ENCODE measurements at places on chromosomes 2 and 18. TPM values are rescaled to one million over a fixed set of nuclear protein-coding genes. Genes with fewer than 3 reads are reported as not detected.

TUBA4B gene
- total RNA-seq, result not detected

SCN7A gene
- total RNA-seq, result 2.0 TPM

PKDCC gene
- 47.2 TPM for total RNA-seq

TRAPPC12 gene
- 201 TPM for total RNA-seq

RAMP1 gene
- 59.5 TPM for total RNA-seq

DCDC2C gene
- total RNA-seq, result not detected

ACTG2 gene
- total RNA-seq, result 1.5 TPM

ZNF638 gene
- 255 TPM for total RNA-seq

L3MBTL4 gene
- total RNA-seq, result 25.2 TPM

CCDC85A gene
- total RNA-seq, result 35.9 TPM

CABYR gene
- 8.5 TPM for total RNA-seq

NYAP2 gene
- total RNA-seq, result 8.2 TPM

SKOR2 gene
- total RNA-seq, result not detected

GAREM2 gene
- 12.2 TPM for total RNA-seq

SGO2 gene
- total RNA-seq, result 2.5 TPM

ZBTB7C gene
- 11.7 TPM for total RNA-seq

PSTPIP2 gene
- 2.5 TPM for total RNA-seq

EFR3B gene
- total RNA-seq, result 81.2 TPM

FRZB gene
- total RNA-seq, result 3.8 TPM

SCN1A gene
- 170 TPM for total RNA-seq

Measured in dorsolateral prefrontal cortex (tissue), 122 donors.